ENCODE measurements at places on chromosomes 3 and 15. TPM values are rescaled to one million over a fixed set of nuclear protein-coding genes. Genes with fewer than 3 reads are reported as not detected.

GRCh38 chr3:187107989-187108388 is 31.3 kb downstream of the RPL39L start:
- no peak overlapping the region for H3K4me3 ChIP-seq
- no peak for DNase-seq
- H3K27ac ChIP-seq = no peak overlapping the region
- H3K27me3 ChIP-seq = no peaks in the 10 kb centered on the region

GRCh38 chr3:42397644-42398043 is 12.8 kb downstream of the LYZL4 start:
- DNase-seq = no peak
- no peak overlapping the region for H3K27ac ChIP-seq
- no peaks in the 10 kb centered on the region for H3K4me1 ChIP-seq
- no peak overlapping the region for H3K4me3 ChIP-seq
- peaks cover 12% of the 10 kb centered on the region for H3K27me3 ChIP-seq
- H3K36me3 ChIP-seq = no peaks in the 10 kb centered on the region

GRCh38 chr15:44075535-44075934 is 119.5 kb downstream of the FRMD5 start:
- no peaks in the 10 kb centered on the region for H3K36me3 ChIP-seq
- peaks cover under 1% of the 10 kb centered on the region for H3K4me1 ChIP-seq
- H3K27me3 ChIP-seq = peaks cover 29% of the 10 kb centered on the region
- H3K4me3 ChIP-seq = no peak overlapping the region
- no peak overlapping the region for H3K27ac ChIP-seq
- no peak for DNase-seq

CAMK2N2 gene
- total RNA-seq = 1.8 TPM

Data from osteocyte (in vitro differentiated cells).